Fibroblast of the conjunctiva (primary cell): ENCODE measurements at places on chromosomes 5 and 9.

DNA sequence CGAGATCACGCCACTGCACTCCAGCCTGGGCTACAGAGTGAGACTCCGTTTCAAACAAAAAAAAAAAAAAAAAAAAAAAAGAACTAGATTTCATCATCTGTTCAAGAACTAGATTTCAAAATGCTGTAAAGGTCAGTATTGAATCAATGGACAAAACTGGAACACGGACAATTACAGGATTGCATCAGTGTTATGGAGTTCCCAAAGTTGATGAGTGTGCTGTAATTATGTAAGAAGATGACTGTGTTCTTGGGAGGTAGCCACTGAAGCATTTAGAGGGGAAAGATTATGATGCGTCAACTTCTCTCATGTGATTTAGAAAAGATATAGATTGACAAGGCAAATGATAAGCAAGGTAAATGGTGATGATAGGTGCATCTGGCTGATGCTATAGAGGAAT lies 6.5 kb downstream of the FAM240B start:
- DNase-seq = peak; percentile 76

- no peak for DNase-seq
Measured at GRCh38 chr5:82793808-82794419, 283.3 kb downstream of the TMEM167A start.

DNA sequence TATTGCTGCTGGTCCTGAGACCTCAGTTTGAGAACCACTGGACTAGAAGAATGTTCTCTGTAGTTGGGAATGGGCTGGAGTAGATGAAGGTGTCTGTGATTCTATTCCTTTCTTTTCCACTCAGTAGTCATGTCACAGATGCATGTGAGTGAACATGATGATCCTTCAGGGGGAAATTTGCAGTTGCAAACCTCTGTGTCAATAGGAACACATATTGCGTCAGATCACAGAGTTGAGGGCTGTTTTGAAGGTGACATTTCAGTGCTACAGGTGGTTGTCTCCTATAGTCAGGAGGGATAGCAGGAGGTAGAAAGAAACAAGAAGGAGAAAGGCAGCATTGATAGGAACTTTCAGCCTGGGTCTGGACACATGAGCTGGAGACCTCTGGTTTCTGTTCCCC lies 239.3 kb downstream of the ARHGEF28 start:
- DNase-seq = no peak

GRCh38 chr5:119795768-119796167 lies 166.4 kb downstream of the FAM170A start:
- DNase-seq = no peak

- no peak for DNase-seq
Measured at GRCh38 chr9:99544526-99544925, 277.2 kb upstream of the NR4A3 start.

DNA sequence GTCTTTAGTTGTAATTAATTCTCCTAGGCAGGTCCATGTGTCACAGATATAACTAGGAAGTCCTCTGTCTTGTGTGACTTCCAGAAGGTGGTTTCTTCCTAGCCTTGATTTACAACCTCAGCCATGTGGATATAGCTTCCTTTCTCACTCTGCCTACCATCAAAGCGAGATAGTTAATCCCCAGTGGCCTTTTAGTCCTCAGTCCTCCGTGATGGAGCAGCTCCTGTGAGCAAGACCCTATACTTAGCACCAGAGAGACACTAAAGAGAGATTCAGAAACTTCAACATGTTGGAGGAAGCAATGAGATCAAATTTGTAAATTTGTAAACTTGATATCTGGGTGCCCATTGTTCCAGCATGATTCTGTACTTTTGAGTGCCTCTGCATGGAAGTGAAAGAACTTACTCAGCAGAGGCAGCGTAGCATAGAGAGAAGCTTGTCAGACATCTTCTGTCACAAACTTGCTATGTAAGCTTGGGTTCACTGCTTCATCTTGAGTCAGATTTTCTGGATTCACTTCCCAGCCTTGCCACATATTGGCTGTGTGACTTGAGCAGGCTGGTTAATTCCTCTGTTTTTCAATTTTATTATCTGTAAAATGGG lies 170.2 kb upstream of the NR3C1 start:
- DNase-seq = no peak

- DNase-seq = no peak
Measured at GRCh38 chr5:45205403-45205961, 396.7 kb downstream of the MRPS30 start.

DNA sequence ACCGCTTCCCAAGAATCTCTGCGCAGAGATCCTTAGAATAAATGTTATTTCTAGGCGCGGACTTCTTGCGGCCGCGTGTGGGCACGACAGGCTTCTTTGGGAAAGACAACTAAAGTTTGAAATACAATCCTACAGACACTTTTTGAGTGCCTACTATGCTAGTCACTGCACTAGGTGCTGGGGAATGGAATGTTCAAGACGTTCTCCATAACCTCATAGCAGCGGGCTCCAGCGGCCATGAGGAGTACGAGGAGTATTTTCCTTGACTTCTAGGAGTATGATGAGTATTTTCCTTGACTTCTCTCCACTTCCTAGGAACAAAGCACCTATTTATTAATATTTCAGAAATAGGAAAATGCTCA lies 636 bp upstream of the PWWP2A start:
- no peak for DNase-seq

DNA sequence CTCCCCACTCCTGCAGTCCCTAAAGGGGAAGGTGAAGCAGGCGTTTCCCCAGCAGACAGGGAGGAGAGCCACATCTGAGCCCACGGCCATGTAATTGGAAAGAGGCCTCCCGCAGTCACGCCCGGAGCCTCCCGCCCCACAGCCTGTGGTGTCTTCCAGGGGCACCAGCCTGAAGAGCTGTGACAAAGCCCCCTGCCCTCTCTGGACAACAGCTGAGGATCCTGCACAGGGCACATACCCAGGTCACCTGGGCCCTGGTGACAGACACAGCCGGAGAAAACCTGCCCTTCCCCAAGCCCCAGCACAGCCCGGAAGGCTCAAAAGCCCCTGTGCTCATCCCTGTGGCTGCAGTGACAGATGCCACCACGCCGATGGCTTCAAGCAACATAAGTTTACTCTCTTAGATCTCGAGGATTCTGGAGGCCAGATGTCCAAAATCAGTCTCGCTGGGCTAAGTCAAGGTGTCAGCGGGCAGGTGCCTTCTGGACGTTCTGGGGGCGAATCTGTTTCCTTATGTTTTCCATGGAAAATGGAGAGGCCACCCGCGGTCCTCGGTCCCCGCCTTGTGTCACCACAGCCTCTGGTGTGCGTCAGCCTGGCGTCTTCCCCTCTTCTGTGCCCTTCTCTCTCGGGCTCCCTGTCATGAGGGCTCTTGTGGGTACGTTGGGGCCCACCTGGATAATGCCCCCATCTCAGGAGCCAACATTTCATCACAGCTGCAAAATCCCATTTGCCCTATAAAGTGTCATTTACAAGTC lies 71.5 kb downstream of the PSMB7 start:
- no peak for DNase-seq

- DNase-seq = no peak
Measured at GRCh38 chr9:116986015-116986414, 298.9 kb downstream of the TRIM32 start.
